Hematopoietic multipotent progenitor cell treated with erythropoietin and hydrocortisone succinate and interleukin-3 and kit ligand, for 15 days (in vitro differentiated cells): ENCODE measurements at places on chromosomes 5 and 9.

DNA sequence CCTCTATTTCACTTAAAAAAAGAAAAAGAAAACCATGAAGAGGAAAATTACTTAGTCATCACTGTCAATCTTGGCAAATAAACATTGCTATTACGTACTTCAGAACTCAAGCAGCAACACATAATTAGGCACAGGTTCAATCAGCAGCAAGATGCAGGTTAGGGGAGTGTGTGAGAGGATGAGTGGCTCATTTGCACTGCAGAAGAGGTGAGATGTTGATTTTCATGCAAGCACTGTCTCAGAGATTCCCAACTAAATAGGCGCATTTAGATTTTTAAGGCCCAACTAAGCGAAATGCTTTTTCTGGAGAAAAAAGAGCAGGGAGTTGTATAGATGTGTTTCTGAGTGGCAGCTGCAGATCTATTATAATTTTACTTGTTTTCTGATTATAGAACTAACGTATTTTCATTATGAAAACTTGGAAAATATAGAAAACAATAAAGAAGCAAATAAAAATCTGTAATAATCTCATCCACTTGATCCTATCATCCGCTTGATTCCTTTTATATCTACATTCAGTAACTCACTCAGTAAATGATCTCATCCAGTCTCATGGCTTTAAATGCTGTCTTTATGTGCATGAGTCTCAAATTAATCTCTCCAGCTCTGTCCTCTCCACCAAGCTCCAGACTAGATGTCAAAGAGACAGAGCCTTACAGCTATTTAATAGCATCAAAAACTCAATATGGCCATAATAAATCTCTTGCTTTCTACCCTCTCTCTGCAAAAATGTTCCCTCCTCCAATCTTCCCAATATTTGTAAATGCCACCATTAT, 162.5 kb downstream of the ZNF462 start:
- DNase-seq = no peak

- peak; percentile 34 for DNase-seq
These were observed 296 bp downstream of the ZSWIM6 start for GRCh38 chr5:61332358-61332749.

GRCh38 chr5:43567967-43568366, 11.1 kb upstream of the PAIP1 start:
- DNase-seq = no peak

DNA sequence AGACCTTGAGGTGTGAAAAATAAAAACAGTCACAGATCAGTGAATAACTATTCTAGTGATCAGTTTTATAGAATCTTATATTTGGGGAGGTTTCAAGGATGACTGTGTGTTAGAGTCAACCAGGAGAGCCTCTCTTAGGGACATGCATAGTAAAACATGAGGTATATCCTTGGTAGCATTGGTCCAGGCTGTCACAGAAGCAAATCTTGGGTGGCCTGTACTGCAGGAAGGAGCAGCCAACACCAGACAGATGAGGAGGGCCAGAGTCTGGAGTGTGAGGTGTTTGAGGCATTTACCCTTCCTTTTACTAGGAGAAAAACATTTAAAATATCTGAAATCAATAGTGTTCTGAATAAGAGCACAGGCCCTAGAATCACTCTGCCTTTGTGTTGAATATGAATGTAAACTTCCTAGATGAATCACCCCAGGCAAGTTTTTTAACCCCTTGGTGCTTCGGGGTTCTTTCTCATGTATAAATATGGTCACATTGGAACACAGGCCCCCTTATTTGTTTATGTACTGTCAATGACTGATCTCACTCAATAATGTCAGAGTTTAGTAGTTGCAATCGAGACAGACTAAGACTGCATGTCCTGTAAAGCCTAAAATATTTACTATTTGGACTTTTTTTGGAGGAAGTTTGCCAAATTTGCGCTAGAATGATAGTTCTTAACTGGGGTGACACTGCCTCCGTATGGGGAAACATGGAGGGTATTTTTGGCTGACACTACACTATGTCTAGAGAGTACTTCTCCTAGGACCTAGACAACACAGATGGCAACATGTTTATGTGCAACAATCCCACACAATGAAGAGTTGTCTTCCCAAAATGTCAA, 416.5 kb upstream of the POU5F2 start:
- DNase-seq = no peak

DNA sequence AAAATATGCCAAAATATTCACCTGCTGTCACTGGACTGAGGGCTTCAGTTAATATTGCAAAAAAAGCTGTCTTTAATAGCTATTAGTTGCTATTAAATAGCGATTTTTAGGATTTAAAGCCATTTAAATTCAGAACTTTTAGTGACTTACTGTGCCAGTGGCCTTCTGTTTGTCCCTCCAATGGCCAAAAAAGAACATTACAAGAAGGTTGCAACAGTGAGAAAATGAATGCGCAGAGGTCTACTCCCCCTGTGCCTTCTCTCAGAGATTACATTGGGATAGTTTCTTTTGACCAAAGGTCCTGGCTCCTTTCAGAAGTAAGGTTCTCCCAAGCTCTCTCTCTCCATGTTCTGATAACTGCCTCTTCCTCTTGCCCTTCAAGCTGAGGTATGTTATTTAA, 930.3 kb upstream of the ARRDC3 start:
- DNase-seq = no peak

- DNase-seq = no peak
These were observed 229.1 kb downstream of the PSAT1 start for GRCh38 chr9:78525986-78526560.
